NT2/D1 (cell line): ENCODE measurements at places on chromosomes 5 and 9.

DNA sequence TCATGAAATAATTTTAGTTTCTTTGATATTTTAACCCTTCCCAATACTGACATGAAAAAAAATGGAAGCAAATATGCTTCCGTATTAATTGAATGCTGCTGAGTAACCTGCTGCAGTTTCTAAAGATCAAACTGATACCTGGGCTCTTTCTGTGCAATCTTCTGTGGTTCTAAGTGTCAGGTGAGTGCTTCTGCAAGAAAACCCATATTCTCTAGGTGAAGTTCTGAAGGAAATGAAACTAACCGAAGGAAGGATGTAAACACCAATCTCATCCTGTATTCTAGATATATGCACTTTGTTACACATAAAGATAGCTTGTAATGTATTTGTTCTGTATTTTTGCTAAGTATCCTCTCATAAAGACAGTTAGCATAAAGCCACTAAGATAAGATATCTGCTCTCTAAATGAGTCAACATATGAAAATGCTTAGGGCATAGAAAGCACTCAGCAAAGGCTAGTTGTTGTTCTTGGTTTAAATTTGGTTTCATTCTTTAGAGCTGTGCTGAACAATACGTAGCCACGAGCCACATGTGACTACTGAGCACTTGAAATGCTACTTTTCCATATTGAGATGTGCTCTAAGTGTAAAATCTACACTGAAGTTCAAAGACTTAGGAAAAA lies 52.0 kb downstream of the ITGA2 start:
- DNase-seq: no peak

GRCh38 chr5:36681711-36682110 lies 75.3 kb downstream of the SLC1A3 start:
- DNase-seq: no peak

DNA sequence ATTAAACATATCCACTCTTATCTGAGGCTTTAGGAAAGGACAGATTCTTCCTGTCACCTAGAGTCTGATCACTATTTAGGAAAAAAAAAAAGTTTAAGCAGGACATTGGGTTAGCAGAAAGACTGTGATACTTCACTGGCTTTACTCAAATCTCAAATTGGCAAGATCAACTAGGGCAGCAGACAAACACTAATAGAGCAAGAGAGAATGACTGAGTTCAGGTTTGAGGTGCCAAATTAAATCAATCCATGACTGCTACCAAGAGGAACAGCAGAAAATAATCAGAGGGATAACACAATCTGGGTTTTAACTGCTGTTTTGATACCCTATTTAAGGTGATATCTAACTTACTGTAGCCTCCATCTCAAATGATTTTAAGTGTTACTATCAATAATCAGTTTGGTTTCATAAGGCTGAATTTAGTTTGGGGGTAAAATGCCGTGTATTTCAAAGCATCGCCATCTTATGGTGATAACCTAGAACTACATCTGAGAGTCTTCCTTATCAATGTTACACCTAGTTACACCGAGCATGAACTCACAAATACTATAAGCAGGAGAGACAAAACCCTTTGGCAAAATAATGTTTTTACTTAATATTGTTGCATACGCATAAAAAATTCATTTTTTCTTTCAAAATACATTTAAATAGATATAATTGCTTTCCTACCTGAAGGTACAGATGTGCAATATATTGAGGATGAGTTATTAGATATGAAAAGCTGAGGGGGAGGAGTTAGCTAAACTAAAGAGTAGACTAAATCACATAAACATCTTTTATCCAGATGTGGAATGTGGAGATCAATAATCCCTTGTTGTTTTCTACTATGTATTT lies 286.4 kb upstream of the CDH12 start:
- peak; percentile 1 for DNase-seq

- no peak for DNase-seq
Measured at GRCh38 chr9:81374459-81375186, 314.7 kb downstream of the TLE1 start.

DNA sequence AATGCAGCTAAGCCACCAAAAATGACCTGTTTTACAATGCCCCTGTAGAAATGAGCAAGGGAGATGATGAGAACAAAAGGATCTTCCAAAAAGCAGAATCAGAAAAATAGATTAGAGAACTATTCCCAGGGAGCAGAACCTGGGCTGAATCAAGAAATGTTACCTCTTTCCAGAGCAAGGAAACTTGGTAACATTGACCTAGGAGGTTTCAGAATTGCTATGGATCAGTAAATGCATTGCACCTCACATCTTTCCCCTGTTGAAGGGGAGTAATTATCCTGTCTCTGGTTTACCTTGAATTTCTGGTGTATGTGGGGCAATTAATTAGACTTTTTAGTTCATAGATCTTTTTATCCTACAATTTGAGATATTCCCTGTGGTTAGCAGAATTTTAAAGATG lies 151.2 kb upstream of the RAI14 start:
- no peak for DNase-seq

DNA sequence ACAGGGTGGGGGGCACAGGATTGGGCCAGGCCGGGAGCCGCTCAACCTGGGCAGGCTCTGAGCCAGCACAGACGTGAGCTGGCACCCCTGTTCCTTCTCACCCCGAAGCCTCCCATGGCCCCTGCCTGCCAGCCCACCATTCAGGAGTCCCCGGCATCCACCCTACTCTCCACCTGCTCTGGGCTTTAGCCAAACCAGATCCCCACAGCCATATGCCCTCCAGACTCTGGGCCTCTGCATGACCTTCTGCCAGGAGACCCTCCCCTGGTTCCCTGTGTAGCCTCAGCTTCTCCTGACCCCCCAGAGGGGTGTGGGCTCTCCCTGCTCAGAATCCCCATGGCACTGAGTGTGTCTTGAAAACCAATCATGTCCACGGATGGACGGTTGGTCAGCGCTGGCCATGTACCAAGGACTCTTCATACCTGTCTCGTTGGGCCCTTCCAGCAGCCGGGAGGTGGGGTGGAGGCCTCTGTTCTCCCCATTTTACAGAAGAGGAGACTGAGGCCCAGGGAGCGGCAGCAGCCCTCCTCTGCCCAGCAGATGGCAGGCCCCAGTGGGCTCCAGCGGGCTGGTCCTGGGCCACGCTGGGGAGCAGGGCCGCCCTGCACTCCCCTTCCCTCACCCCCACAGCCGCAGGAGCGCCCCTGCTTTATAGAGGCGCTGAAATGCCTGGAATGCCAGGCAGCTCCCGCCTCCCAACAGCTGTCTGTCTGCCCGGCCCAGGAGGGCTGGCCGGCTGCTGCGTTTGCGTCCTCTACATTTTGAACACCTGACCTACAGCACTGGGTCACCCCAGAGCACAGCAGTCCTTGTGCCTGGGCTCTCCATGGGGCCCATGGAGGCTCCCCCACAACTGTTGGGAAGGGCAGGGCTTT lies 3.5 kb upstream of the MYMK start:
- DNase-seq: no peak

DNA sequence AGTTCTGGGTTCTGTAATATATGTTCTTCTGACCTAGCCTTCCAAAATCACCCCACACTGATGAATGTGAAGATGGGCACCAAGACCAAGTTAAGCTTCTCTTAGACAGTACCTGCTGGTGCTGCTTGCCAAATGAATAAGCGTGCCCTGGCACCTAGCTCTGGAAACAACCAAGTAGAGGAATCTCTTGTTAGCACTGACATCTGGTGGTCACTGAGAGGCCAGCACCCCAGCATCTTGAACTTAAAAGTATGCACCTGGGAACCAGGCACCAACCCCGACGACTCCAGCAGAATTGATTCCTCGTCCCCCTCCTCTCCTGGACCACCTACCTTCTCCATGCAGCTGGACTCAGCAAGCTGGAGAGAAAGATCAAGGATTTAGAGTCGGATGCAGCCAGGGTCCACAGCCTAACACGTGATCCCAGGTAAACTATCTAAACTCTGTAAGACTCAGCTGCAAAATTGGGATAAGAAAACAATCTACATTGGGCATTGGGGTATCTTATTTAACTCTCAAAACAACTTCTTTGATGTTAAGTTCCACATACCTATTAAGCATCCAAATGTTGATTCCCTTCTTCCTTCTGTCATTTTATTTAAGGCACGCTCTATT lies 89.8 kb downstream of the SLC1A3 start:
- DNase-seq: peak; percentile 42

- no peak for DNase-seq
Measured at GRCh38 chr5:69188811-69189161, 597 bp upstream of the CENPH start.

GRCh38 chr5:80151890-80152289 lies 104.0 kb downstream of the SERINC5 start:
- DNase-seq: no peak

DNA sequence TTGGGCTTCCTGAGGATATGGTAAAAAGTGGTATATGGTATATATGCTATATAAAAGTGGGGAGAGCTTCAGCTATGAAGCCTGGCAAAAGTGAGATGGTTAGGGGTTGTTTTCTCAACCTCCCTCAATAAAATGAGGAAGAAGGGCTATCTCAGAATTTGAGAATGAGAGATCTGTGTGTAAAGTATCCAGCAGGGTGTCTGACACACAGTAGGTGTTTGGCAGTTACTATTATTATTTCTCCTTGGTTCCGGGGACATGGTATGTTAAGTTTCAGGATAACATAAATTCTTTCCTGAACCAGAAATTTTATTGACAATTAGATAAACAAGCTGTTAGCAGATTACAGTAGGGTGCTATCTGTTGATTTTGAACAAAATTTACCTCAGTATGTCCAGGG lies 94.1 kb downstream of the DENND1A start:
- no peak for DNase-seq

- DNase-seq: no peak
Measured at GRCh38 chr5:61084658-61085057, 77.6 kb downstream of the SMIM15 start.

GRCh38 chr9:3931058-3931457 lies 368.8 kb downstream of the GLIS3 start:
- no peak for DNase-seq

DNA sequence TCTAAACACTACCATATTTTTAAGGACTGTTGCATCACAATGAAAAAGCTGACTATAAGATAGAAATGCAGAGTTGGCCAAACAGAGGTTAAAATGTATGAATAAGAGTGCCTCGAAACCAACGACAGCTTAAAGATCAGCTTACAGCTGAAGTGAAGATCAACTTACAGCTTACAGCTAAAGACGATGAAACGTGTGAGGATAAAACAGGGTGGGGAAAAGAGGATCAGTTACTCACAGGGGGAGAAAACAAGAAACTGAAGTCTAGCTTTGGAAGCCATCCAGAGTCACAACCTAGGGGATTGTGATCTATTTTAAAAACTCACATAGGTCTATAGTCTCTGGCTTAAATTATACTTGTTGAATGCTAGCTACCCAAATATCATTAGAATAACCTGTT lies 220.0 kb downstream of the SNCAIP start:
- DNase-seq: no peak

DNA sequence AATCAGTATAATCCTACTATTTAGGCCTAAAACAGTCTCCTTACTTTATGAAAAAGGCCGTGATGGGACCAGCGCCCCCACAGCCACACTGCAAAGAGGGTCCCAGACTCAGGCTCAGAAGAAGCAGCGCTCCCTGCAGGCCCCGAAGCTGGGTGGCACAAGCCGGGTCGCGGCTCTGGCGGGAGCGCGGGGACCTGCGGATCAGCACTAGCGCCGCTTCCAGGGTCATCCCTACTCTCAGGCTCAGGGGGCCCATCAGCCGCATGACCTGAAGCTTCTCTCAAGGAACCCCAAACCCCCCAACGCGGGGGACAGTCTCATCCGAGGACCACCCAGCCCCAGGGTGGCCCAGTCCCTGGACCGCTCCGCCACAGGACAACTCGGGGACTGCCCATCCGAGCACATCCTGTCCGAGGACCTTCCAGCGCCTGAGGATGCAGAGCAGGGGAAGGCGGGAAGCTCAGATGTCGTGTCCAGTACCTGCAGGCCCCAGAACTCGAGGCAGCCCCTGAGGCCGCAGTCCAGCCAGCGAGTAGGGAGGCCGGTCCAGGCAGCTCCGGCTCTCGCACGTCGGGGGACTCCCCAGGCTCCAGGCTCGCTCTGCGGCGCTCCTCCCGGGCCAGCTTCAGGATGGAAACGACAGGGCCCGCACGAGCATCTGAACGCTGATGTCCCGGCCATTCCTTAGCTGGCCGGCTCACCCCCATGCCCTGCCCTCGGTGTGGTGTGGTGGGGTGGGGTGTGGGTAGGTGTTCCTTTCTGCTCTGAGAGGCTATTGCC lies 32.4 kb upstream of the CDK20 start:
- no peak for DNase-seq

DNA sequence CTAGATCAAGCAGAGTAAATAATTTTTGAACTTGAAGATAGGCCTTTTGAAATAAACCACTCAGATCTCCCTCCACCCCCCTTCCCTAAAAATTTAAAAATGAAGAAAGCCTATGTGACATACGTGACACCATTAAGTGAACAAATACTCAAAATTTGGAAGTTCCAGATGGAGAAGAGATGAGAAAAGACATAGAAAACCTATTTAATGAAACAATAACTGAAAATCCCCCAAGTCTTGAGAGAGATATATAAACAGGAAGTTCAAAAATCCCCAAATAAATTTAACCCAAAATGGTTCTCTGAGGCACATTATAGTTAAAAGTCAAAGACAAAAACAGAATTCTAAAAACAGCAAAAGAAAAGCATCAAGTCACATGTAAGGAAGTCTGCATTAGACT lies 428.6 kb downstream of the PSAT1 start:
- no peak for DNase-seq

- DNase-seq: no peak
Measured at GRCh38 chr5:136985785-136986475, 513.2 kb downstream of the SPOCK1 start.

DNA sequence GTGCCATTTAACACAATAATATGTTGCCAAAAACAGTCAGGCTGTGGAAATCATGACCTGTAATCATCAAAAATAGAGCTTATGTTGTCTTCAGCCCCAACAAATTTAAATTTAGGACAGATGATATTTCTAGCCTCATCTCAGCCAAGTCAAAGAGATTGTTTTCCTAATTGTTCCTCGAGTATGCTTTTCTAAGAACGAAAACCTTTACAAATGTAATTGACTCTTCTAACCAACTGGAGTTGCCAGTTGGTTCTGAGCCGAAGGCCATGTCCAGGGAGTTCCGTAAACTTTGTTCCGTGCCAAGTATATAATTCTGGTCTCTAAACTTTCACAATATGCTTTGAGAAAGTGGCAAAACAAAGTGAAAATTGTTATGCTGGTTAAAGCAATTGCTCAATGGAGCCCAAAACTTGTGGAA lies 160.8 kb downstream of the CEMIP2 start:
- no peak for DNase-seq

- no peak for DNase-seq
Measured at GRCh38 chr5:139182528-139183296, 15.5 kb downstream of the SIL1 start.

GRCh38 chr5:93705896-93706295 lies 35.5 kb downstream of the POU5F2 start:
- no peak for DNase-seq
